ENCODE measurements at places on chromosomes 7 and 10.
A peak's percentile ranks its signal among the peaks of the same experiment; 100 is the strongest.

GRCh38 chr10:127702271-127702670 lies 34.7 kb upstream of the FOXI2 start:
- DNase-seq = peak; percentile 30

DNA sequence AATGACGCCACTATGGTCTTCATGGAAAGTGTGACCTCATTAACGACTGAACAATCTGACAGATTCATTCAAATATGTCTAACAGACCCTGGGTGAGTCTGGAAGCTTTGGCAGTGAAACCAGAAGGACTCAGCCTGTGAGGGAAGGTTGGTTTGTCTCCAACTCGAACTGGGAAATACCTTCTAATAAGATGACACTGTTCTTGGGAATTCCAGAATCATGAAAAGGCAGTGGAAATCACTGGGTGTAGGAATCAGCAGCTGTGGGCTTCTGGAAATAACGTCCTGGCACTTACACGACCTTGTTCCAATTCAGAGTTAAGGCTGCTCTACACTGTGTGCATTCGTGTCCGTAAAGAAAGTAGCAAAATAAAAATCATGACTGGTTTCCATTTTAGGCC lies 75.1 kb downstream of the DGKI start:
- DNase-seq = no peak

DNA sequence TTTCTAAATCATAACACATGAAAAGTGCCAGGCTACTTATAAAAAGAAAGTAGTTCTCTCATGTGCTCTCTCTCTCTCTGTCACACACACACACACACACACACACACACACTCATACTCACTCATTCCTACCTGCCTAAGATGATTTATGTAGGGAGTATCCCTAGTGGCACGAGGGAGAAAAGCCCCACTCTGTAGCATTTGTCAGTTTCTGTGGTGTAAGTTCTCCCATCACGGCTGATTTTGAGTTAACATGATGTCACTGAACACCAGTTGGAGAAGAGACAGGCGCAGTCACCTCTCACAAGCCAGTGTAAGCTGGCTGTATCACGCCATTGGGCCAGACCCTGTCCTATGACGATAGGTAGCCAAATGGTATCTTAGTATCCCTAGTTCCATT lies 395.4 kb downstream of the SFMBT2 start:
- DNase-seq = no peak

DNA sequence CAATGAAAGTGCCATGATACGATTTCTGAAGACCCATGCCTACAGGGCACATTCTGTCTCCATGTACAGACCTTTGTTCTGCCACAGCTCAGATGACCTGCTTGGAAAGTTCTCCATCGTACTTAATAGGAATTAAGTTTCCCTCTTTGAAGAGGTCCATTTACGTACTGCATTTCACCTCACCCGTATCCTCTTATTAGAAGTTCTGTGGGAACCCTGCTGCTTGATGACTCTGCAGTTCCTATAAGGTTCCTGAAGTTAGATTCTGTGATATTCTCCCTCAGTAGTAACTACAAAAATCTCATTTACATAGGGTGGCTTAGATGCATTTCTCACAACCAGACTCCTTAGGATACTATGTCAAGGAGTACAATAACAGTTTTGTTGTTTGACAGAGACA lies 50.9 kb downstream of the MINDY3 start:
- no peak for DNase-seq

- DNase-seq = no peak
Observed at GRCh38 chr7:80319461-80319860, 184.8 kb downstream of the GNAI1 start.

GRCh38 chr7:27602766-27603165 lies 59.9 kb downstream of the HIBADH start:
- no peak for DNase-seq

Data from left renal cortex interstitium (tissue), 4 donors.